T-helper 17 cell (primary cell): ENCODE measurements at places on chromosomes 6 and 20.

DNA sequence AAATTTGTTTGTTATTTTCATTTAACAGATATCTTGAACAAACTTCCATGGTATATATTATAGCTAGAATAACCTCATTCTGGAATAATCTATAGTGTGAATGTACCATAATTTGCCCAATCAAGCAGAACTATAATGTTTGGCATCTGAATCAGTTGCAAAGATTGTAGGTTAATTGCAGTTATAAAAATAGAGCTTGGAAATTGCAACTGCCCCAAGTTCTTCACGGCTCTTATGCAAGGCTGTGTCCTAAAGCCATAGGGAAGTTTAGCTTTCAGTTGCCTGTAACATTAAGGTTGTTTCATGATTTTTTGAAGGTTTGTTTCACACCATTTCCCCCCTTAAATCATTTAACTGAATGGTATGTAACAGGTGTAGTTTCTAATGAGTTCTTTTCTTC is 19.4 kb downstream of the NQO2 start:
- DNase-seq = no peak

GRCh38 chr6:4518506-4518905 is 257.7 kb upstream of the CDYL start:
- DNase-seq = no peak

- no peak for DNase-seq
These were observed 644 bp downstream of the OARD1 start for GRCh38 chr6:41071501-41071922.

DNA sequence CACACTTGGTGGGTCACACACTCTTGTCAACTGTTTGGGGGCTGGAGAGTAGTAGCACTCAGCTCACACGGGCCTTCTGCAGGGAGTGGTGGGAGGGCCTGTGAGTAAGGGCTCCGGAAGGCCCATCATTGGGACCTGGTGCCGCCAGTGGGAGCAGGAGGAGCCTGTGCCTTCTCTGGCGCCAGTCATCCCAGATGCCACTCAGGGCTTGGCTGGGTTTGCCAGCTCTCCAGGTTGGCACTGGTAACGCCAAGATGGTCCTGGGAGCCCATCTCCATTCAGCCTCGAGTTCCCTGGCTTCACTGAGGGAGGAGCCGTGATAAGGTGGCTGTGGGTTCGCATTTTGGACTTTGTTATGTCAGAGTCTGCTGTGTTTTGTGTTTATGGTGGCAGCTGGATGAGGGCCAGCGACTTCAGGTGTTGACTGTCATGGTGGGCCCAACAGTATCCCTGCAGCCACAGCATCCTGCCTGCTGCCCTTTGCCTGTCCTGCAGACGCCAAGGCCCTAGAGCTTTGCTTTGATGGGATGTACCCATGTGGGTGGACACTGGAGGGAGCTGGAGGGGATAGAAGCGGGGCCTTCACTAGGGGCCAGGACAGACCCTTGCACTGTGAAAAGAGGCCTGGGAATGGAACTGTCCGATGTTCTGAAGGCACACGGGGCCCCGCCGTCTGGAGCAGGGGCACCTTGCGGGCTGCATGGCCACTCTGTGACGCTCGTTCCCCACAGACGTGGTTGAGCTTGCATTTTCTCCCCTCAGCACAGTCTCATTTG is 13.3 kb upstream of the DNAJC5 start:
- no peak for DNase-seq

DNA sequence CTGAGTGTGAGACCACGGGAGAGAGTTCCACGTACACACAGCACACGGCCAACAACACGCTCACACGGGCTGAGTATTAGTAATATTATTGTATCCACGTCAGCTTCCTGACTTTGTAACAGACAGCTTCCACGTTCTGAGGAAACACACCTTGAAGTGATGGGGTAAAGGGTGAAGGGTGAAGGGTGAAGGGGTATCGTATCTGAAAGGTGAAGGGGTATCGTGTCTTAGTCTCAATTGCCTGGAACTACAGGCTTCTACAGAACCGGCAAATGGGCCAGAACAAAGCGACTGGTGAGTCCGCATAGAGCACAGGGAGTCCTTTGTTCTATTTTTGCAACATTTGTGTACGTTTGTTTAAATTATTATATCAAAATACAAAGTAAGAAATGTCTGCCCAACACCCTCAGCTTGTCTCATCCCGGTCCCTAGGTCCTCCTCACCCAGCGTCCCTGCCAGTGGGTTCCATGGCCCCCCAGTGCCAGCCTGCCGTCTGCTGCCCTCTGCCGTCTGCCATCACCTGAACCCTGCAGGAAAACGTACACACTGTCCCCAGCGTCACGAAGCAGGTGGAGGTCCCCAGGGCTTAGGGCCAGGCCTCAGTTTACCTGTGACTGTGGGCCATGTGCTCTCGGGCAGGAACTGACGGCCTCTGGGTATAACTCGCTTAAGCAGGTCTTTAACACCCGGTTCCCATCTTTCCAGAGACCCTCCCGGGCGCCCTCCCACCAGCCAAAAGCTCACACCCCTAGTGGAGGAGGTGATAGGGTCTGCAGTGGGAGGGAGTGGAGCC is 4.4 kb upstream of the HELZ2 start:
- DNase-seq = no peak

- no peak for DNase-seq
These were observed 298.4 kb downstream of the UTRN start for GRCh38 chr6:144583614-144583954.

DNA sequence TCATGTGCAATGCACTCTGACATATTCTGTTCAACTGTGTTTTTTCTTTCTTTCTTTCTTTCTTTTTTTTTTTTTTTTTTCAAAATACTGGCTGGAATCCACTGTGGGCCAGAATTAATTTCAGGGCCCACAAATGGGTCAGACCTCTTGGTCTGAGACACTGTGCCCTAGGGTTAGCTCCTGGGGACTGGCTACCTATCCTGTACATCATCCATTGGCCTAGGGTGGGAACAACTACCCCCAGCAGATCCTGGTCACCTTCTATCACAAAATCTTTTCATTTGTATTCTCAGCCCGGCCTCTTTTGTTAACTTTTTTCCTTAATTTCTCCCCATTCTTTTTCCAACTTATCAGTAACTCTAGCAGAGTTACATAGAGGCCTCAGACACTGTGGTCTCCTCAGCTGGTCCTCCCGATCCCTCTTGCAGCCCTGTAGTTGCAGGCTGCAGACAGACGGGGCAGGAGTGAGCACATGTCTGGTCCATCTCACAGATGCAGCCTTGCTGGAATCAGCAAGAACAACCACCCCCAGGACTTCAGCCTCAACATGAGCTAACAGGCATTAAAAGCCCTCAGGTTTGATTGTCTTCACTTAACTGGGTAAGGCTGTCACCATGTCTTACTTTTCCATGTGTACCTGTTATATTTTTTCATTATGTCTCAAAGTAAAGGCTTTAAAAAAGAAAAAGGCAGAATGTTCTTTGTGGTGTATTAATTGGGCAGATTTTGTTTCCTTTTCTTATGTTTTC is 41.3 kb downstream of the TXLNB start:
- DNase-seq = peak; percentile 33

DNA sequence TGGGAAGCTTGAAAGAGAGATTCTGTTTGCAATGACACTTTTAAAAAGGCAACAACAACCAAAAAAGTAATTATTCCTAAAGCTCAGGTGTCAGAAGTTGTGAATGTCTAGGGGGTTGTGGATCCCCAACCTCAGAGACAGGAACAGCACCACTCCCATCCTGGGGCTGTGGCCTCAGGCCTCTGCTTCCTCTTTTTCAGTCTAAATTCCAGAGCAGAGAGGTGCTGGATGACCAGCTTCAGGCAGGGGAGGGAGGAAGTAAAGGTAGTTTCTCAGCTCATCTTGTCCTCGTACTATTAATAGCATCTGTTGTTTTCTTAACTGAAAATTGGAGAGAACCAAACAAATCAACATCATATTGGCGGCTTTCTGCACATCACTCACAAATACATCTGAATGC is 8.3 kb downstream of the NT5E start:
- no peak for DNase-seq

GRCh38 chr6:119566546-119567260 is 217.1 kb upstream of the MAN1A1 start:
- no peak for DNase-seq

GRCh38 chr20:19688031-19688806 is 69.8 kb upstream of the RIN2 start:
- no peak for DNase-seq

DNA sequence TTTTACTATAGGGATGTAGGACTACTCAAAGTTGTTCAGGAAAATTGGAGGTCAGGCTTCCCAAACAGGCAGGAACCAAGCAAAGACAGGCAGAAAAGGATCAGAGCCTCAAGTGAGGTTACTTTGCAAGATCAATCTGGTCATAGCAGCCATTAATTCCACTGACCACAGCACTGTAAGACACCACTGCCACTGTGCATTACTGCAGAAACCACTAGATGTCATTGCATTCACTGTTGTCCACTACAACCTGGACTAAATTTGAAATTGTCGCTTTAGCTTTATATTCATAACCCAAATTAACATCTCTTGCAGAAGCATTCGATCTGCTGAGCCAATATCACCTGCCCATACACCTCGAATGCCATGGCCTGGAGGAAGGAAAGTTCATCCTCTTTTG is 126.9 kb upstream of the UFL1 start:
- no peak for DNase-seq

GRCh38 chr20:61812845-61813485 is 252.7 kb downstream of the TAF4 start:
- no peak for DNase-seq

DNA sequence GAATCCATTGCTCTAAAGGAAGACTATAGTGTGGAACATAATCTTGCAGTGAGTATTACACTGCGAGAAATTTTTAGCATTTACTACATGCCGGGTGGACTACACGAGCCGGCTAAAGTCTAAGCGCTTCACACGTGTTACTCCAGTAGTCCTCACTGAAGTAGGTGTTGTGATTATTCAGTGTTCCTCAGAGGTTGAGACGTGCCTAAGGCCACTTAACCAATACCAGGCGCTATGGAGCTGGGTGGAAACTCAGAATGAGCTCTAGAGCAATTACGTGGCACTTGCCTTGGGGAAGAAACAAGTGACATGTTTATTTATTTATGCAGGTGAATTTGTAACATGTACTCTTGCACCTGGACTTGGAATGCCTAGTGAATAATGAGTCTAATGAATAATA is 46.4 kb downstream of the SASH1 start:
- no peak for DNase-seq

DNA sequence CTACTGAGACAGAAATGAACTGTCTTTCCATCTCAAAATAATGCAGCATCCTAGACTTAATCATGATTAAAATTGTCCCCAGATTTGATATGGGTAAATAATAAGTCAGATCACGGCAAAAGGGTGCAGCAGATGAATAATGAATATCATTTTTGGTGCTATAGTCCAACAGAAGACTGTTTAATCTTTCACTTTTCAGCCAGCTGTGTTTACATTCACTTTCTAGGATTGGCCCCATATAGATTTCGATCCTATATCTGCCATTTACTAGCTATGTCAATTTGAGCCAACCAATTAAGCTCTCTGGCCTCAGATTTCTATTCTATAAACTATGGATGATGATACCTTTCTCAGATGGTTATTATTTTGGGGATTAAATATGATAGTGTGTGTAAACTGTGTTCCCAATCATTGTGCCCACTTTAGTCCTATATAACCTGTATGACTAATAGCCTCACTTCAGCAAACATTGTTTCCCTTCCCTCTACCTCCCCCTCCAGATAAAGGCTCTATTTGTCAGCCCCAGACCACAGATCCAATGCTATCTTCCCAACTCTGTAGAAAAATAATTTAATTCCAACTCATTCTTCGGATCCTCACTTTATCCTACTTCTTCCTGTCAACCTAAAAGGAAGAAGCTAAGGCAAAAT is 53.6 kb upstream of the NT5E start:
- no peak for DNase-seq

GRCh38 chr20:3092611-3093379 is 8.3 kb upstream of the AVP start:
- DNase-seq = no peak

DNA sequence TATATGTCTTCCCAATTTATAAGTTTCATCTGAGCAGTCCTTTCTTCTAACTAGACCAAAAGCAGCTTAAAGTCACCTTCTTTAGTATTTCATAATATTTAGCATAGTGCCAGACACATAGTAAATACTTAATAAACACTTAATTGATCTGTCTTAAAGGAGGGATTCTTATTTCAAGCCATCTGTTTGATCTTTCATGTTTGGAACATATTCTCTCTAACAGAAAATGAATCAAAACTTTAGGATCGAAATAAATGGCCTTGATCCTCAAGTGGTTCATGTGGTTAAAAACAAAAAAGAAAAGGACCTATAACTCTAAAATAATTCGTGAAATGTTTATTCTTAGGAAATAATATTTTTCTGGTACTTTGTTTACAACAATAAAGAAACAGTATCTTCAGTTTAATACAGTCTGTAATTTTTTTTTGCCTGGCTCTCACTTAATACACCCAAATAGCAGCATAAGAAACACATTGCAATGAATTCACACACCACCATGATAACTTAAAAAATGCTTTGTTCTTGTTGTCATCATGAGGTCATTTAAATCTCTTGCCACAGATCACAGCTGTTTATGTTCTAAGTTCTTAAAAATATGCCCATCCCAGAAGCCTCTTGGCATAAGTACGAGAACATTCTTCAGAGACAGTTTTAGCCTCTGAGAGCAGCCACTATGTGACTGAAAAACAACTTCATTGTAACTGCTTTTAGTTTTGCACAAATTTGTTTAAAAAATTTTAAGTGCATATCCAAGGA is 48.1 kb downstream of the ESF1 start:
- DNase-seq = no peak

DNA sequence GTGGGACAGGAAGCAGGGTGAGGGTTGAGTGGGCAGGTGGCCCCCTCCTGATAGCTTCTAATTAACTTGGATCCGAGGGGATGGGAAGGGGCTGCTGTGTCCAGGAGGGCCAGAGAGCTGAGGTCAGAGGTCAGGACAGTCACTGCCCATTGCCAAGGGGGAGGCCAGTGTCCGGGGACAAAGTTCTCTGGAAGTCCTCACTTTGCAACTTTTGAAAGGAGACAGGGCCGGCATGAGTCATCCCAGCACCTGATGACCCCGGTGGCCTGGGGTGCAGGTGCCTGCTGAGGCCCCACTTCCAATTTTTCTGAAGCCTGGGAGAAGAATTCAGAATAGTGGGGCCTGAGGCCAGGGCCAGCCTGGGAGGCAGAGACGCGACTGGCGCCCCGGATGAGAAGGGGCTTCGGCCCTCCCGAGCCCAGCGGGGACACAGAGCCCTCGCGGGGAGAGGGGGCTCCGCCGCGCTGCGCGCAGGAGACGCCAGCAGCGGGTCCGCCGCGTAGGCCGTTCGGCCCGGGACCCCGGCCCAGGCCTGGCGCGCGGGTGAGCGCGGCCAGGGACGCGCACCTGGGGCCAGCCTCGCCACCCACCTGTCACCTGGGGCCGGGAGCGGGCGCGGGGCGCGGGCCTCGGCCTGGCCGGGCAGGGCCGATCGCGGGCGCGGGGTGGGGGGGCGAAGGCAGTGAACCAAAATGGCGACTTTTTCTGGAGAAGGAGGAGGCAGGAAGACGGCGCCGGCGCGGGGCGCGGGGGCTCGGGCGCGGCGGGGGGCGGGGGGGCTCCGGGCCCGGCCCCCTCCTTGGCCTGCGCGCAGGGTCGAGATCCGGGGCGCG is 586 bp downstream of the ZNF512B start:
- DNase-seq = peak; percentile 8
